ENCODE measurements at places on chromosomes 3 and 15.
A peak's percentile ranks its signal among the peaks of the same experiment; 100 is the strongest.

DNA sequence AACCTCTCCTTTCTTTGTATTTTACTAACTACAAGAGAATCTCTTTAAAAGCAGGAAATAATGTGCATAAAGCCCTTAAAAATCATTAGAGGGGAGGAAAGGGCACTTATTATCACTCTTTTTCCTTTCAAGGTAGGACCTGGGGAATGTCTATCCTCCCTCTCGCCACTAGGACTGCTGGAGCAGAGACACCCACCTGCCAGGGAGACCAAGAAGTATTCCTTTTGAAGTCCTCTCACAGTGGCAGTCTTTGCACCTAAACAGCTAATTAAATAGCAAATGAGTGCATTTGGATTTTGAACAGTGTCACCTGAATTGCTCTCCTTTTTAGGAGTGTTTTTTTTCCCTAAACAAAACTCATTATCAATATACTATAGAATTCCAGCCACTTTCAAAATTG is 874.1 kb downstream of the ZPLD1 start:
- DNase-seq = no peak

DNA sequence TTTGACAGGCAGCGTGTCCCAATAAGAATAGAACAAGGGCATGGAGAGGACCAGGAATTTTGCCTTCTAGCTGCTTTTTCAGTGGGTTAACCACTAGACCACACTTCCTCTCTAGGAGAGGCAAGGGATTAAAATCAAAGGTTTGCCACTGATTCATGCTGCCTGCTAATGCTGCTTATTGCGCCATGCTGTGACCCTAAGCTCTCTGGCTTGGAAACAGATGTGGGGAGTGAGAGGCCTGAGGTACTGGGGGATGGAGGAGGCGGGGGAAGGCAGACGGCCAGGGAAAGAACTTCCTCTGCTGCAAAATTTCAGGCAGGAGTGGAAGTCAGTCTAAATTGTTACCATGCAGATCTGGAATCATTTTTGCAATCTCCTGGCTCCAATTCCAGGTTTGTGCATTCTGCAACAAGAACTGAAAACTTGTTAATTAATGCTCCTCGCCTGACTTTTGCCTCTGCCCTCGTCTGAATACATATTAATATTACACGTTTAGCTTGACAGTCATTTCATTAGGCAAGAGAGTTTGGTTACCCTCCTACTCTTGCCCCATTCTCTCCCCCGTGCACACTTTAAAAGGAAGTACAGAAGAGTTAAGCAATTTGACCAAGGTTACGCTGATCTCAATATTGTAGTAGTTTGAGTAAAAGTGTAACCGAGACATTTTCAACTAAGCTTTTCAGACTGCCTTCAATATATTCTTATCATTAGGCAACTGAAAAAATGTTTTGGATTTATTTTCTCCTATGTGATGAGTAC is 121.7 kb upstream of the SPRED1 start:
- DNase-seq = peak; percentile 40

GRCh38 chr3:117695321-117695720 is 985.7 kb downstream of the TUSC7 start:
- no peak for DNase-seq

- DNase-seq = no peak
Observed at GRCh38 chr3:176167272-176167671, 1030.0 kb downstream of the TBL1XR1 start.

- DNase-seq = no peak
Observed at GRCh38 chr3:180093535-180093934, 56.8 kb upstream of the PEX5L start.

GRCh38 chr3:97835761-97836160 is 13.9 kb downstream of the CRYBG3 start:
- no peak for DNase-seq

- no peak for DNase-seq
Observed at GRCh38 chr3:58350627-58351013, 17.9 kb downstream of the PXK start.

DNA sequence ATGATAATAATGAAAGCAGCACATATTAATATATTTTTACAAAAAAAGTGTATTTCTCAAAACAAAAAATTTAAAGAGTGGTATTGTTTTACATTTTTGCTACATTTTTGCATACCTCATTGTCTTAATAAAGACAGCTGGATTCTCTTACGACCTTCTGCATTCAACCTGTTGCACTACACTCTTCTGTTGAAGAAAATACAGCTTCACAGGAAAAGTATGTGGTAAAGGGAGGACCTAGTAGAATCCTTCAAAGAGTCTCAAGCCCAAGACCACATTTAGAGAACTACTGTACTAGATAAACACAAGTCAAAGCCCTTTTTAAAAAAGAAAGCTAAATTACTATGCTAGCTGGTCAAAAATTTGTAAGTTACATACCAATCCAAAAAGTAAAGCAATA is 7.9 kb downstream of the ZNF280D start:
- DNase-seq = no peak

DNA sequence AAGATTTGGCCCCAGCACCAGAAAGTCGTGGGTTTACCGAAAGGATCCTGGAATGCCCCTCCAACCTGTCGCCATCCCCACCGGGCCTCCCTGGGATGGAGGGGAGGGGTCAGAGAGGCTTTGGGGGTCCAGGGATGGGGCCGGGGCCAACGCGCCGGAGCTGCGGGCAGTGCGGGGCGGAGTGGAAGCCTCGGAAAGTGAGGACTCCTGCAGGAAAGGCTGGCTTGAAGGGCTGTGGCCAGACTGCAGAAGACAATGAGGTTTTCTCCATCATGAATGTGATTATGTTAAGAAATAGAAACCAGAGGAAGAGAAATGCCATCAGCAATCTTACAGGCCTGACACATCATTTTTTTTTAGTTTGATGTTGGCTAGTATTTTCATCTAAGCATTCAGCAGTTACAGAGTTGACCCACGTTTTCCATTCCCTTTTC is 738 bp downstream of the YEATS2 start:
- DNase-seq = no peak

DNA sequence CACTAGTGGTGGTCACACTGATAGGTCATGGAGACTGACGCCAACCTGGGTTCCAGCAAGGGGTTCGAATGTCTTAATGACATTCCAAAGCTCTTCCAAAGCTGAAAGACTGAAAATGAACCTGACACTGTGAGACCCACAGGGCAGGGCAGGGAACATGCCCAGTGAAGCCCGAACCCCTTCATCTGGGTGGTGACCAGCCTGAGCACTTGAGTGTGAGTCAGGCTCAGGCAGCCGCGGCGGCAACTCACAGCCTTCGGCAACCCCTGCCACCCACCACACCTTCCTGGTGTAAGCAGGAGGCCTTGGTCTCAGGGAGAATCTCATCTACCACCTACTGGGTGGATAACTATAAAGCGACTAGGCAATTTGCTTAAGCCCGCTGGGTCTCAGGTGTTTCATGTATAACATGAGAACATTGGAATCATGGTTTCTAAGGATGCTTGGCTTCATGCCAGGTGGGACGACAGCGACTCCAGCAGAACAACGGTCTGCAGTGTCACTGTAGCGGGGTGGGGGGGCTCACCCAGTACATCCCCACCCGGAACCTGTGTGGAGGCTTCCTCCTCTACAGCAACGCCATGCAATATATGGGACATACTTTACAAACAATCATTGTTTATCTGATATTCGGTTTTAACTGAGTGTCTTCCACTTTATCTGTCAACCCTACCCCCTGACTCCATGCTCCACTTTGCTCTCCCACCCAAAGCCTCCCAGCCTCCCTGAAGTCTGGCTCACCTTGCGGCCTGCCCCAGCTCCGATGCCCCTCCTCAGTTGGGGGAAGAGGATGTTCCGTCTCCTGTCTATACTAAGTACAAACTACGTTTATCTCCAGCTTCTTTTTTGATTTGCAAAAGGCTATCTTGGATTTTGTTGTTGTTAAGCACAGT is 125.0 kb upstream of the MEF2A start:
- DNase-seq = no peak

DNA sequence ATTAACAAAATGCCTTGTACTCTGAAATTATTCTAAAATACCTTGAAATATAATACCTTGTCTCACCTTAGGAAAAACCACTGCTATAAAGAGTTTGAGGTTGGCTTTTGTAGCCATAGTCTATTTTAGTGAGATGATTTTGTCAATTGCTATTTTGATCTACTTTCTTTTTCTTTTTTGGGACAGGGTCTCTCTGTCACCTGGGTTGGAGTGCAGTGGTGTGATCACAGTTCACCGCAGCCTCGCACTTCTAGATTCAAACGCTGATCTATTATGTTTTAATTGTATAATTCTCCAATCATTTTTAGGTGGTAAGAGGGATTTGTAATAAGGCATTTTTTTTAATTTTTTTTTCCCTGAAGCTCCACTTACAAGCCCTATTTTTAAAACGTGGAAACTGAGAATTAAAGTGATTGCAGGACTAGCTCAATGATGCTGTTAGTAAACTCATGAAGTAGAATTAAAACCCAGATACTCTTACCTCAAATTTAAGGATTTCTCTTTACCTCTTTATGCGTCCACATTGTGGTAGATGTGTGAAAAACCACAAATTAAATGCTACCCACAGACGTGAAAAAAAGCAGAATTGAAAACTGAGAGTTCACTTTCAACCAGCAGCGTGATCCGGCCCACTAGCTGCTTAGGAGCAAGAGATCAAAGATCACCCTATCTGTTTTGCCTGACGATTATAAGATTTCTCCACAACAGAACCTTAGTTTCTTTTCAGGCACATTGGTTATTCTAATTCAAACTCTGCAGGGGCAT is 384.2 kb downstream of the CGGBP1 start:
- no peak for DNase-seq

DNA sequence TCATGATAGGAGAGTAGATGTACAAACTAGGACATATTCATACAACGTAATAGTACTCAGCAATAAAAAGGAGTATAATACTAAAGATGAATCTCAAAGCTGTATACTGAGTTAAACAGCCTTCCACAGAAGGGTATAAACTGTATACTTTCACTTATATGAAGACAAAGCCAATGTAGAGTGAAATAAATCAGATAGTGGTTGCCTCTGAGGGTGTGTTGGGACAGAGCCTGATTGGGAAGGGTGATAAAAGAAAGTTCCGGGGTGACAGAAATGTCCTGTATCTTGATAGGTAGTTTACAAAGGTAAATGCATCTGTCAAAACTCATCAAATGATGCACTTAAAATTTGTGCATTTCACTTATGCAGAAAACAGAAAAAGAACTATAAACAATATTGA is 122.5 kb downstream of the ADAM10 start:
- DNase-seq = no peak

DNA sequence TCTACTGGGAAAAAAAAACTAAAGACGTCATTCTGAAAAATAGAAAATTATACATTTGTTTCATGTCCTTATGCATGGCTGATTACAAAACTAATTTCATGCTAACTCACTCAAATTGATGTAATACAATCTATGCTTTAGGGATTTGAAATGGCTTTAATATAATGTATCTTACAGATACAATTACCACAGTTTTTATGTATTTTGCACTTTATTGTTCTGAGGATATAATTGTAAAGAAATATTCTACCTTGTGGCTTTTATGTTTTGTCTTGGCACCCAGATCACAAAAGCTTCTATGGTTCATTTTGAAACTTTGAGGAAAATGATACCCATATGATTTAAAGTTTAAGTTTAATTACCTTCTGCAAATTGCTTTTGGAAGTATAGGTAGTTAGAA is 122.5 kb downstream of the PLCL2 start:
- no peak for DNase-seq

GRCh38 chr3:35194666-35195065 is 444.7 kb upstream of the ARPP21 start:
- DNase-seq = no peak

- no peak for DNase-seq
Observed at GRCh38 chr15:73737535-73737934, 15.6 kb downstream of the INSYN1 start.
